ENCODE measurements at places on chromosomes 5 and 9. TPM values are rescaled to one million over a fixed set of nuclear protein-coding genes. Genes with fewer than 3 reads are reported as not detected.

DNA sequence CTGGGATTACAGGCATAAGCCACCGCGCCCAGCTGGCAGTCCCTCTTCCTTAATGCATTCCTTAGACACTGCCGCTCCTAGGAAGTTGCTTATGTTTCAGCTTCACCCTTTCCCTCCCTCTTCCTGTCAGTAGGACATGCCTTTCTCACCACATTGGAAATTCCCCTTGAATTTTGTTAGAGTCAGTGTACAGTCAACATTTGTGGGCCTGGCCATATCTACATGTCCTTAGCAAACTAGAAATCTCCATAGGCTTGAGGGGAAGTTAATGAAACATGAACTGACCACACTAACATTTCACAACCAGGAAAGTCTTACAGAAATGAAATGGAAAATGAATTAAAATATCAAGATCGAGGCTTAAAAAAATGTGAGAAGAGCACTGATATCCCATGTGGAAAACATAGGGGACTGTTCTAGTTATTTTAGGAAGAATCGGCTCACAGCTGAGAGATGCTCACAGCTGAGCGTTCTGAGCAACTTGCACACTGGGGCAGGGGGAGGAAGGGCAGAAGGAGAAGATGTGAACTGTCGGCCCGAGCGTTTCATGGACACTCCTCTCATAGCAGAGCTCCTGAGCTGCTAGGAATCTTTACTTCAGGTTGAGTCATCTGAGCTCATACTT is 21.1 kb upstream of the LVRN start:
- DNase-seq = no peak

DNA sequence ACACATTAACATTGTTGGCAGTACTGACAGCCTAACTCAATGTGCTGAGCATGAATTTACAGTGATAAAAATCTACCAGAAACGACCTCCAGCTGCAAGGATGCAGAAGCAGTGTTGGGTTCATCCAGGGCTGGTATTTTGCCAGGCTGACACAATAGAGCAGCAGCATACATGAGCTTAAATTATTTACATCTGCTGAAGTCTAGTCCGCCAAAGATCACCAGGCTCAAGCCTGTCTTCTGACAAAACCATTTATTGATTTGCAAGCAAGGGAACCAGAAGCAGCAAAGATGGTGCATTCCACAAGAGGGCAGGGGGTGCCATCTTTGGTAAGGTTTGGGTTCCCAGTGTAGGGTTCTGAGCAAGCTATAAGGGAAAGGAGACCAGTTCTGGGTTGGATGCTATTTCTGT is 8.7 kb upstream of the C5orf34 start:
- DNase-seq = no peak

GRCh38 chr5:124210111-124210910 is 536.1 kb downstream of the ZNF608 start:
- DNase-seq = no peak

DNA sequence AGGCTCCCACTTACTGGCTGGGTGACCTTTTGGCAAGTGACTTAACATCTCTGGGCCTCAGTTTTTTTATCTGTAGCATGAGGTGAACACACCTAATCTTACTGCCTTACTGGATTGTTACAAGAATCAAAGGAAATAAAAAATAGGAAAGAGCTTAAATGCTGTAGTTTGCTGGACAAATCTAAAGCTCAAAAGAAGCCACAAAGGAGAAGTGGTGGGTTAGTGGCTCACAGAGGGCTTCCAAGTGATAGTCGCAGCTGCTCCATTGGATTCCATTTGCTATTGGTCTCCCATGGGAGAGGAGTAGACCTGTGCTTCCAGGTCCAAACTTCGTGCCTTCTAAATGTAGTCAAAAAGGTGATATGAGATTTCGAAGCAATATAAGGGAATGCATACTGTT is 123.6 kb downstream of the SEMA6A start:
- DNase-seq = no peak

DNA sequence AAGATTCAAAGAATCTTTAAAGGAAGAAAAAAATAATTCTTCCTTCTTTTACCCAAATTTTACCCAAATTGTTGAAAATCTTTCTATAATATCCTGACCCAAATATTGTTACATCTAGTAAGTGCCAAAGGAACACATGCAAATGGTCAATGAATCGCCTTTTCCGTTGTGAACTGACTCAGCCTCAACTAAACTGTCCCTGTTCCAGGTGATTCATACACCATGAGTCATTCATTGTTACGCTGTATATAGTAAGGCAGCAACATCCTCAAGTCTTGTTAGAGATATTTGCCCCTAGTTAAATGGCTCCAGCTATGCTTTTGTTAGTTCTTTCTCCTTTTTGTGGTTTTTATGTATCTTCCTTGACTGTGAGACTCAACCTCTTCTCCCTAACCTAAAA is 9.7 kb downstream of the PTGER4 start:
- no peak for DNase-seq

DNA sequence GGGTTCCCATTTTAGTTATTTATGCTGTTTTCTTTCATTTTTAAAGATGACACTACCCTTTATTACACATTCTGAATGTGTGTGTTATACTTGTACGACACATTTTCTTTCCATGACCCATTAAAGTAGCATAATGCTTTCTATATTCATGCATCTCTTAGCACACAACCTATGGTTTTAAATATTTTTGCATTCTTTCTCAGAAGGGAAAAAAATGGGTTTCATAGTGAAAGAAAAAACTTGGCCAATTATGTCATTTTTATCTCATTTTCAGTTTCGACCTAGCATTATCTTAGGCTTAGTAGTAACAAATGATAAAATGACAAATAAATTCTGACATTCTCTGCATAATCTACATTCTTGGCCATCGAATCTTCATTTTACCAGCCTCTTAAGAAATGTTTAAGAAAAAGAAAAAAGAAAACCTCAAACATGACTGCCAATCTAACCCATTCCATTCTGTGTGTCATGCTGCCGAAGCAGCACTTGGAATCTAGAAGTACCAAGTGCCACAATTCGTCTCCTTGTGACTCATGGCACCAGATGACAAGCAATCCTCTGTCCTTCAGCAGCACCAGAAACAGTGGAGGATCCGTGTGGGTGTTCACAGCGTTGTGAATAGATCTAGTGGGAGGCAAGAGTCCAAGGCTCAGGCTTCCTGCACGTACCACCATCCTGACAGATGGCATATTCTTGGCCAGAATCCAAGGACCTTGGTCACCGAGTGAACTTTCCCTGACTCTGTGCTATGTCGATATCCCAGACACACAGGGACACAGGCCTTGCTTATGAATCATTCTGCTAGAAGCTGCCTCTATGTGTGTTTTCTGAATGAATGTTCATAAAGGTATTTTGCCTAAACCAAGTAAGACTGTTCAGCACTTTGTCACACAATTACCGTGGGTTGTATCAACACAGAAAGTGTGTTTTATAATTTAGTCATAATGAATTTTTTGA is 502.7 kb downstream of the NR2F1-AS1 start:
- DNase-seq = no peak

DNA sequence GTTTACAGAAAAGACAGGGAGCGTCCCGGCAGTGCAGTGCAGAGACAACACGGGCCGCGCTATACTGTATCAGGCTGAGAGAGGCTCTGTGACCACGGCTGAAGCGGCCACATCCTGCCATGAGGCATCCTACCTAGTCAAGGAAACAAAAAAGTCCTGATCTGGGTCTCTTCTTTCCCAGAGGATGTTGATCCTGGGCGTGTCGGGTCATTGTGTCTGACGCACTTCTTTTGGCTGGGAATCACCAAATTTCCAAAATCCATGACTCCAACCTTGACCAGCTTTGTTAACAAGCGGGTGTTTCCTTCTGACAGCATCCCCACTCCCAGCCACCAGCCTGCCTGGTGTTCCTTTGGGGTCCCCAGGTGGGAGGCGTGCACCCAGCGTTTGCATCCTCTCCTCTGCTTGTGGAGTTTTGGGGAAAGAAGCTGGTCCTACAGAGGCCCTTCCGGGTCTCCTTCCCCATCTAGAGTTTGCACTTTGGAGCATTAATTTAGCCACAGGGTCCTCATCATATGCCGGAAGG is 91.4 kb upstream of the RAI14 start:
- no peak for DNase-seq

GRCh38 chr5:178474562-178475184 is 115.5 kb downstream of the COL23A1 start:
- no peak for DNase-seq

- no peak for DNase-seq
These were observed 8.3 kb downstream of the UGCG start for GRCh38 chr9:111904891-111905291.

GRCh38 chr9:115671963-115672305 is 481.7 kb upstream of the PAPPA start:
- no peak for DNase-seq

The GAS1 gene
- total RNA-seq = 22.3 TPM

The PKD2L2 gene
- total RNA-seq = 0.81 TPM

The ZDHHC11 gene
- 38.0 TPM for total RNA-seq
